ENCODE measurements at places on chromosomes 5 and 9.

DNA sequence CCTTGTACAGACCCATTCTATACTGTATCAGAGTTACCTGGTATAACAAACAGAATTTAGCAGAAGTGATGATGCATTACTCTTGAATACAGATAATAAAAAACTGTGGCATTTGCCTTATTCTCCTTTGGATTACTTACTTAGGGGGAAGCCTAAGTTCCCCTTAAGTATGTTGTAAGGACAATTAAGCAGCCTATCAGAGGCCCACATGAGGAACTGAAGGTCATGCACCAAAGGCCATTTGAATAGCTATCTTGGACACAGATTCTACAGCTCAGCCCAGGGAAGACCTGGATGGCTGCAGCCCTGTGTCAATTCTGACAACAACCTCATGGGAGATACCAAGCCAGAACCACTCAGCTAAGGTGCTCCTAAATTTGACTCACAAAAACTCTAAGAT, 125.2 kb downstream of the RAPGEF6 start:
- no peak for DNase-seq

DNA sequence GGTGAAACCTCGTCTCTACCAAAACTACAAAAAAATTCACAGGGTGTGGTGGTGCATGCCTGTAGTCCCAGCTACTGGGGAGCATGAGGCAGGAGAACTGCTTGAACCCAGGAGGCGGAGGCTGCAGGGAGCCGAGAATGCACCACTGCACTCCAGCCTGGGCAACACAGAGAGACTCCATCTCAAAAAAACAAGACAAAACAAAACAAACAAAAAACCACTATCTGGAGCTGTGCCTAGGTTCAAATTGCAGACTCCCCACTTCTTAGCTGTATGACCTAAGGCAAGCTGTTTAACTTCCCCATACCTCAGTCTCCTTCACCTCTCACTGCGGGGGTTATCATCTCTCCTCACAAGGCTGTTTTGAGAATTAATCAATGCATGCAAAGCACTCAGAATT, 68.0 kb downstream of the MAPKAP1 start:
- no peak for DNase-seq

DNA sequence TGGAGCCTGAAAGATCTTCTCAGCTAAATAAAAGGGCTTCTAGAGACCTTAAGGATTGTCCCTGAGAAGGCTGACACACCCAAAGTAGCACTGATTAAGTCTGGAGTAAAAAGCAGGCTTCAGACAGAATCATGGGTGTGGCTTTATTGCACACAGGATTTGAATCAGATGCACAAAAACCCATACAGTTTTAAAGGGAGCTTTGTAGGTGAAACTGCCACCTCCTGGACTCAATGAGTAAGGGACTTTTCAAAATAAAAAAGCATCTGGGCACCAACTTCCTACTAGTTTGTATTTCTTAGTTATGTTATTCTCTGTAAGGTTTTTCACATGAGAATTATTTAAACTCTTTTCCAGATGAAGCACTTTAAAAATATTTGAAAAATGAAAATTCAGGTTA, 129.4 kb downstream of the EDIL3 start:
- no peak for DNase-seq

DNA sequence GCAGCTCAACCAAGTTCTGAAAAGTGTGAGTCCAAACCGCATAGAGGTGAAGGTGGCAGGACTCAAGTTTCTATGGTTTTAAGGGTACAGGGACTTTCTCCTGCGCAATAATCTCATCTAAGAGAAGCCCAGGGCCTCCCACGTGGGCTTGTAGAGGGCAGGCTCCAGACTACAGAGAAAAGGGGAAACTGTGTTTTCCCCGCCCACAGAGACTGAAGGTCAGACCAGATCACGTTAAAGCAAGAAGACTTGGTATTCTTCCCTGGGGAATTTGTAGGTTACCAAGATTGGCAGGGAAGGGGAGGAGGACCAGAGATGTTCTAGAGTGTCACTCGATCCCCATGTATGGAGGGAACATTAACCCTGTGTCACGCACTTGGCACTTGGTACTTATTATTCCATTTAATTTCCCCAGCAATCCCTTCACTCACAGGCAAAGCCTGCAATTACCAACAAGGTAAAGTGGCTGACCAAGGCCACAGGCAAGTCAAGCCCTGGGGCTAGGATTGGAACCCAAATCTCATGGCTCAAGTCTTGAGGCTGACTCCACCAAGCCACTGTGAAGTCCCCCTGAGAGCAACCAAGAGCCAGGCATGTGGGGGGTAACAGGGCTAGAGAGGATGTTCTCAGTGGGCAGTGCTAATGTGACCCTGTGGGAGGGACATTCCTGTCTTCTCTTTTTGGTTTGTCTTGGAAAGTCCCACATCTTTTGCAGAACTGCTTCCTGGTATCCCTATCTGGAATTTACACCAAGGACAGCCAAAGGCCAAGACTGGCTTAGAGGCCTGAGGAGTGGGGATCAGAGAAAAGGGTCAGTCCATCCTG, 18.3 kb upstream of the NEK6 start:
- no peak for DNase-seq

GRCh38 chr5:134784241-134784920, 25.8 kb downstream of the DDX46 start:
- no peak for DNase-seq

DNA sequence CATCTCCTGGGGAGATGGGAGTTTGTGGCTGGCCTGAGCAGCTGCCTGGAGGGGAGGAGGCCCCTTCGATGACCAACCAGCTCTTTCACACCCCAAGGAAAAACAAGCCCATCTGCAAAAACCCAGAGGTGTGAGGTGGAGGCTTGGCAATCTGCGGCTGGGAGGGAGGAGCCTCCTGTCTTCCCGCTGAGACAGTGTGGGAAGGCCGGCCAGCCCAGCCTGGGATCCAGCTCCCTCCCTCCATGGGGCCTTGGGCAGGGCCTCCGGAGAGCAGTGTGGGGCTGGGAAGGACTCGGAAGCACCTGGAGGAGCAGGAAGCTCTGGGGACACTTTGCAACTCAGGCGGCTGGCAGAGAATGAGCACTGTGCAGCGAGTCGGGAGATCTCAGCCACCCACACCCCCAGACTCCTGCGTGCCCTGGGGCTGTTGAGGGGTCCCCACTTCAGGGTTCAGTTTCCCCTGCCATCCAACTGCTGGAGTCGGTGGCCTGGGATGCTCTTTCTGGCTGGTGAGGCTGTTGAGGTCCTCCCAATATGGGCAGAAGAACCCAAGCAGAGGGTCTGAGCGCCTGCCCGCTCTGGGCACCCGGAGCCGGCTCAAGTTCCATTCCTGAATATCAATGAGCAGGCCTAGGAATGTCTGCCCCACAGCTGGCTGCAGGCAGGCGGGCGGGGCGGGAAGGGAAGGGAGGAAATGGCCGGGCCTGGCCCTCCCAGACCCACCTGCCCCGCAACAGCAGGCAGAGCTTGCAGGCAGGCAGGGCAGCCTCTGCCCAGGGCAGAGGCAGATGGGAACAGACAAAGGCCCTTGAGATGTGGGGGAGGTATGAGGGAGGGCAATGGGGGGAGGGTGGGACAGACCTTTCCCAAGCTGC, 101.1 kb downstream of the FGF18 start:
- DNase-seq: no peak

GRCh38 chr5:3878267-3878666, 282.6 kb downstream of the IRX1 start:
- DNase-seq: no peak

DNA sequence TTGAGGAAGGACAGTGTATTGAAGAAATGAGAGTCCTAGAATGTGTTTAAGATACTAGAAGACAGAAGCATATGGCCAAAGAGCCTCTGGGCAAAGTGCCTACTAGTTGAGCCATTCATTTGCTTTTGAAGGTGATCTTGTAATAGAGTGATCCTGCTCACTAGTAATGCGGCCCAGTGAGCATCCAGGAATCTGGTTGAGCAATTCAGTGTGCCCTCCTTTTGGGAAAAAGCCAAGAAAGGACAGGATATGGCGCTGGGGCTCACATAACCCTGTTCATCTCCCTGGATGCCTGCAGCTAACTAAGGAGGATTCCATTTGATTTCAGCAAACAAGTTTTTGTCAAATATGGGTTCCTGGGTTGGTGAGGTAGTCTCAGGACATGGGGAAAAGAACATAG, 16.3 kb downstream of the ADAM19 start:
- DNase-seq: no peak

- DNase-seq: no peak
These were observed 3.1 kb downstream of the URM1 start for GRCh38 chr9:128374221-128374675.

GRCh38 chr9:116464987-116465571, 222.0 kb upstream of the TRIM32 start:
- DNase-seq: no peak

DNA sequence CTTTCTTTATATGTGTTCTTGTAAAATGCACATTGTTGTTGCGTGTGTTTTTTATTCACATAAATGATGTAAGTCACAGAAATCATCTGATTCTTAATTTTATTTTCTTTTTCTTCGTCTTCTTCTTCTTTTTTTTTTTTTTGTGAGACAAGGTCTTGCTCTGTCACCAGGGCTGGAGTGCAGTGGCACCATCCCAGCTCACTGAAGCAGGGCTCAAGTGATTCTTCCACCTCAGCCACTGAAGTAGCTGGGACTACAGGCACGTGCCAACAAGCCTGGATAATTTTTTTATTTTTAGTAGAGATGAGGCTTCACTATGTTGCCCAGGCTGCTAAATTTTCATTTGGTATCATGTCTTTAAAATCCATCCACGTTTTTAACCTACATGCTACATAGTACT, 28.5 kb upstream of the FANCC start:
- no peak for DNase-seq

DNA sequence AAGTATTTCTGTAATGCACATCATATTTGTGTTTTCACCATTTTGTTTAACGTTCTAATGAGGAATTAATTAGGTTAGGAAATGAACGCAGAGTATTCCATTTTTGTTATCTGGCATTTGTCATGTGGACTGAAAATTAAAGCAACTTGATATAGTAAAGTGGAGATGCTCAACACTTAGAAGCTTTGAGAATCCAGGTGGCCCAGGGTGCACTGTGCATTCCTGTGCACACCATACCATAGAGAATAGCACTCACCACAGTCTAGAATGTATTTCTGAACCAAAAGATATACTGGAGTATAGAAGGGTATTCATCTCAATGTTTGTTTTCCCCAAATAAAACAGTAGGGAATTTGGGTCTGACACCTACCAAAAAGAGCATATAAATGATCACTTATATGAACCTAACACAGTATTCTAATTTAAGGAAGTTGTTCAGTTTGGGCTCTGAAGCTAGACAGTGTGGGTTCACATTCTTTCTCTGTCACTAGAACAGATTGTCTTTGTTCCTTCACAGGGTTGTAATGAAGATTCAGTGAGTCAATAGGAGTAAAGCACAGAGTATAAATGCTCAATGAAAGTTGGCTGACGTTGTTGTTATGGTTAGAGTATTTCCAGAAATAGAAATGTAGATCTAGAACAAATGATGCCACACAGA, 125.6 kb upstream of the DMRT1 start:
- DNase-seq: no peak

DNA sequence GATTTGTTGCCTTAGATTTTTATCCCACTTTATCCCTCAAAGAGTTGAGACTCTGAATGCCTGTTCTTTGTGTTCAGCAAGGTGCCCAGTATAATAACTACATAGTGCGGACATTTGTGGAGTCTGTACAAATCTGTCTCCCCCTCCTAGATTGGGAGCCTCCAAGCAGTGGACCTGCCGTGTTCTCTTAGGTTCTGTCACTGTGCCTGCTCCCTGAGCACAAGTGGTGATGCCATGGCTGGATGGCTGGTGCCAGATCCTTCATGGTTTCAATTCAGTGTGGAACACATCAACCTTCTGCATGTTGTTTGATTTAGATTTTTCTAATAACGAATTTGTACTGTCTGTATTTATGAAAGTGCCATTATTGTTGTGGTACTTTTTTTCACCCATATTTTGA, 292.9 kb downstream of the CD180 start:
- no peak for DNase-seq

- DNase-seq: no peak
These were observed 1.3 kb downstream of the C5orf15 start for GRCh38 chr5:133967124-133967523.

- DNase-seq: no peak
These were observed 157.0 kb upstream of the SMIM23 start for GRCh38 chr5:171628633-171628974.

DNA sequence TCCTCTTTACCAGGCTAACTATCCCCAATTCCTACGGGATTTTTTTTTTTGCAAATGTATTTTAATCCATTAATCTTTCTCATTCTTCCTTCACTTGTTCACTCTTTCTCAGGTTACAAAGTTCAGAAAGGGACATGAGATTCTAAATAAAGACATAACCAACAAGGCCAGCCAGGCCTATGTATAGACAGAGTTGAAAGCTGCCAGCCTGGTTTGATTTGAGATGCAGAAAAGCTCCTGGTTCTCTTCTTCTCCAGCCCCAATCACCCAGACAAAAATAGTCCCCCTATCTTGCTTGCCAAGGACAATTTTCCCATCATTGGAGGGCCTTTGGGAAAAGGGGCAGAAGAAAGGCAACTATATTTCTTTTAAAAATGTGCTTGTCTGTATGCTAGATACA, 398.8 kb downstream of the NFIB start:
- DNase-seq: no peak

DNA sequence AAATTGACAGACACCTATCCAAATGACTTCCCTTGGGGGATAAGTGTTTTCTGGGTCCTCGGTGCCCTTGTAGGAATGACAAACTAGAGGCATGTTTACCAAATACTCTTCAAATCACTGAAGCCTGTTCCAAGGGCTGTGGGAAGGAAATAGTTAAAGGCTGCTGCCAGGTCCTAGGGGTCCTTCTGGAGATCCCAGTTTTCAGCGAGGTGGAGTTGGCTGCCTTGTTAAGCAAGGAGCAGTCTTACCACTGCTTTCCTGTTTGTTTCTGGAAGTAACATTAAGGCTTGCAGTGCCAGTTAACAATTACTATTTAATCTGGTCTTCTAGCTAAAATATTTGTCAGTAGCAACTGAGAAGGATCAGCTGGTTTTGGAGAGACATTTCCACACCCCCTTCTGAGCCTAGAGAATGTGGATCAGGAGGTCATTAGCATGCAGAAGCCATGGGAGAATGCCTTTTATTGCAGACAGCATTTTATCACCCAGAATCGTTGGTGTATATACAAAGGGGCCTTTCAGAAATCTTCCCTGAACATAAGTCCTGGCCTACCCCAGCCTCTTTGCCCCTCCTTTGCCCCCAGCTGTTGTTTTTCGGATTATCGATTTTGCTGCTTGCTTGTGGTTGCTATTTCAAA, 238.8 kb downstream of the DMAC1 start:
- DNase-seq: no peak

- DNase-seq: no peak
These were observed 23.0 kb upstream of the TRIO start for GRCh38 chr5:14120176-14120575.

Data from stimulated activated CD8-positive, alpha-beta memory T cell treated with anti-CD3 and anti-CD28 coated beads, Interleukin-12 subunit alpha, Interleukin-12 subunit beta, amount 100 ng/mL, for 1 hour (primary cell).